Activated naive CD8-positive, alpha-beta T cell treated with anti-CD3 and anti-CD28 coated beads, Interleukin-2, amount 50 U/mL, for 24 hours (primary cell): ENCODE measurements at places on chromosomes 3 and 15.
A peak's percentile ranks its signal among the peaks of the same experiment; 100 is the strongest.

DNA sequence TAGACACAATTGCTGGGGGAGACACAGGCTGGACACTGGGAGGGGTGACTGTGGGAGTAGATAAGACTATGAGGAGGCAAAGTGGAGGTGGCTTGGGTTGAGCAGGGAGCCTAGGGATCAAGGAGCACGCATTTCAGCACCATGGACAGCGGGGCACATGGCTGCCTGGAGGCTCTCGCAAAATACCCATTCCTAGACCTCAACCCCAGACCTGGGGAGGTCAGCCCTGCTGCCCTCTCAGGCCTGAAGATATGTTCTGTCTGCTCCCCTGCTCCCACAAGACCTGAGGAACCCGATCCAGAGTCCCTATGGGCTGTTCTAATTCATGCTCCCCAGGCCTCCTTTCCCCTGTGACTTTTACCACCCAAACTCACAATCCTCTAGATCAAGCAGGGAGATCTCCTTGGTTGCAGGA is 16.0 kb upstream of the CPEB1 start:
- peak; percentile 57 for DNase-seq

DNA sequence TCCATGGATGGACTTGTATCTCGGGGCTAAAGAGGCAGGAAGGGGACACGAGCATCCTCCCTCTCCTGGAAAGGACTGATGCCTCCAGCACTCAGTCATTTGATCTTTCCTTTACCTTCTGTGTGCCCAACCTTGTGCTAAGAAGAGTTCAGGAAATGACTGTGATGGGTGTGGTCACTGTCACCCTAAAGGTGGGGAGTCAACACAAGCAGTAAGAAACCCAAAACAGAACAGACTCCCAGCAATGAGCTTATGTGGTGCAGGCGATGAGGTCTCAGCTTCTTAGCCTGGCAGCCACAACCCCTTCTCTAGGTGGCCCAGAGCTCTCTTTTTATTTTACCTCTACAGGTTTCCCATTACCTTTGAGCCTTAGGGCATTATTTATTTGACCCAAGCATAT is 3.8 kb downstream of the MPI start:
- DNase-seq = no peak

GRCh38 chr3:151859233-151859673 is 14.2 kb upstream of the SUCNR1 start:
- no peak for DNase-seq

DNA sequence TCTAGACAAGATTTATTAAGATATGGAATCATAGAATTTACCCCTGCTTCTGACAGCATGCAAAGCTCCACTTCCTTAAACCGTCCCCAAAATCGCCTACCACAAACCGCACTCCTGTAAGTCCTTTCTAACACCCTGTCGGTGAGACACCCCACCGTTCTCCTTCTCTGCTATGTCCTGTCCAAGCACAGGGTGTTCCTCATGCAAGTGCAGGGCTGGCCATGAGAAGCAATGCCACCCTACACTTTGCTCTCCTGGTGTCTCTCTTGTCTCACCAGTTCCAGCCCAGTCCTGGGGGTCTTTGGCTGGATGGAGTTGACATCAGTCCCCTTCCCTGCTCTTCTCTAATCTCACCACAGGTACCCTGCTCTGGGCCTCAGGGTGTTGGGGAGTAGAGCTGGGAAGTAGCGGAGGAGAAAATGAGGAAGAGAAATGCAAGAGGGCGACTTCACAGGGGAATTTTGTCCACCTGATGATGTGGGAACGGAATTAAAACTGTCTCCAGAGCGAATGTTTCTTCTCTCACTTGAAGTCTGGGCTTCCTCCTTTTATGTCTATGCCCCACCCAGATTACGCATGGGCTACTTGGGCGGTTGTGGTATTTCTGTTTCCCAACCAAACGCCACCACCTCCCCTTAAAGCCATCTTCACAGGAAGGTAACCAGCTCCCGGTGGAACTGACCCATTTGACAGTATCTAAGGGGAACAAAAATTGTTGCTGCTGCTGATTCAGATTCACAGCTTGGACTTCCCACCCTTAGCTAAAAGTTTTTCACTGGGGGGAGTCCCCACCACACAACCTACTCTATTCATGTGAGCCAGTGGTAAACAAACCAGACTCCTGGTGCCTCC is 49.9 kb downstream of the CASR start:
- peak; percentile 19 for DNase-seq

DNA sequence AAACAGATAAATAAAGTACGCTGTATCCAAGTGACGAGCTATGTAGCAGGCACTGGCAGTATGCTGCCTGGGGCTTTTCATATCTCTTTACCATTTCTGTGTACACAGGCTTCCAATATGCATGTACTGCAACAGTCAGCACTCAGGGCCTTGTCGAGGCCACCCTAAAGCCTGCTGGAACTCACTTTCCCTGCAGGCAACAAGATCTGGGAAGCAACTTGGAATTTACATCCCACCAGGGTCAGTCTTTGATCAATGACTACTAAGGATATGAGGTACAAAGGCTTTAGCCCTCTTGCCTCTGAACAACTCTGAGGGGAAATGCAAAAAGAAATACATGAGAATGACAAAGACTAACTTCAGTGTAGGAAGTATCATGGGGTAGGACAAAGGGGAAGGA is 101.8 kb upstream of the ARL6 start:
- DNase-seq = no peak

GRCh38 chr3:10748040-10748439 is 68.0 kb upstream of the SLC6A11 start:
- DNase-seq = no peak

GRCh38 chr3:76585794-76586392 is 454.0 kb upstream of the ROBO2 start:
- no peak for DNase-seq

DNA sequence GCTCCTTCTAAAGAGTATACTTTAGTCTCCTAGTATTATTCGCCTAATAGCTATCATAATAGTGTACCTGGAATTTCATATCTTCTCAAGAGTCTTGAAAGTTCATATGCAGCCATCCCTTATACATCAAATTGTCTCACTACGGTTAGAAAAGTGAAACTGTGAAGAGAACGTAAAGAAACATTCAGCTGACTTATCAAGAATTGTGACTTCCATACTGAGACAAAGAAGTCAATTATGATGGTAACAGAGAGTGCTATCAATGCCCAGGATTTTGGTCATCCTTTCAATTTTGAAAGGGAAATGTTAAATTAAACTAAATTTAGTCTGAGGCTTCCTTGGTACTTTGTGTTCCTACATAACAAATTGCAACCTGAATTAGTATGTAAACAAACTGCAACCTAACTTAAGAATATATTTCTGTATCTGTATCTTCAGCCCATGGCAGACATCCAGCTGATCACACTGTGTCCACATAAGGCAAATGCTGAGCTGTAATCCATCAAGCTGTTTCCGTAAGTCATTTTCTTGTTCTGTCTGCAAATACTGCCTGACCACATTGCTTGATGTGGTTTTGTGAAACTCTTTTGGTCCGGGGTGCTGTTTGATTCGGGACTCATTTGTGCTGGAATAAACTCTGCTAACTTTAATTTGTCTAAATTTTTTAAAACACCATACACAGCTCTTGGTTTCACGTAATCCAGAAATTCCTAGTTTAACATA is 469.6 kb downstream of the SI start:
- no peak for DNase-seq

- DNase-seq = no peak
Observed at GRCh38 chr15:33124811-33125210, 69.7 kb downstream of the FMN1 start.

DNA sequence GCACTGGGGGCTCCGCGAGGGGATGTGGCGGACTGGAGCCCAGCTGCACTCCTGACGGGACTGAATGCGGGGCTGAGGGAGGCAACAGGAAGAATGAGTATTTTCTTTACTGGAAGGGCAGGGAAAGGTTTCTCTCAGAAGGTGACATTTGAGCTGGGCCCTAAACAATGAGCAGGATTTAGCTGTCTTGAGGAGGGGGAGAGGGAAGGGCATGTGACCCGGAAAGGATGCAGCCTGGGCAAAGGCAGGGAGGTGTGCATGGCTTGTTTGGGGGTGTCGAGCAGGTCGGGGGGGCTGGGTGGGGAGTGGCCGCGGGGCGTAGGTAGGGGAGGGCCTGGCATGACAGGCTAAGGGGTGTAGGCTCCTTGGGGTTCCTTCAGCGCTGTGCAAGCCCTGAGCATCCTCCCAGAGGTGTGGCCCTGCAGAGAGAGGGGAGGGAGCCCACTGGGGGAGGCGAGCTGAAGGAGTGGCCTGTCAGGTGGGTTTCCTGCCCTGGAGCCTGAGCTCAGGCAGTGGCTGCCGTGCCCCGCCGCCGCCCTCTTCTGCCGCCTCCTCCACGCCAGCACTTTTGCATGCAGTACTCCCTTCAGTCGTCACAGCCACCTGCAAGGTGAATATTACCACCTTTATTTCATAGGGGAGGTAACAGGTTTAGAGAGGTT is 17.2 kb upstream of the ANKDD1A start:
- peak; percentile 74 for DNase-seq

- DNase-seq = no peak
Observed at GRCh38 chr3:57160765-57161538, 4.2 kb downstream of the IL17RD start.
